GM23338 (cell line): ENCODE measurements at places on chromosomes 3 and 15.

DNA sequence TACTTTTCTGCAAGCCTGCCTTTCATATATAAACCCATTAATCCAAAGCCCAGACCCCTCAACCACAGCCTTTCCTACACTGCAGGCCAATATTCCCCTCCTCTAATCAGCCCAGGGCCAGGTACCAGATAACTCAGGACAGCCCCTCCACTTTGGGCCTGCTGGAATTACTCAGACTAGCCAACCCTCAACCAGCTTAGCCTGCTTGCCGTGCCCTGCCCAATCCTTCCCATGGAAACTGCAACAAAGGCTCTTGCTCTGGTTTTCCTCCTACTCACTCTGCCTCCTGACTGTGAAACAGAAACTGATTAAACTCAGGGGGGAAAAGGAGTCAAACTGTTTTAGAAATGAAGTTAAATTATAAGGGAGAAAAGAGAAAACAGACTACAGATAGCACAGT lies 248.1 kb downstream of the KLF13 start:
- H3K27ac ChIP-seq: 0 out of 2 replicates have a peak overlapping the region, but pooled peaks have one; percentile 5
- peak; percentile 19 for DNase-seq
- H3K27me3 ChIP-seq: no peaks in the 10 kb centered on the region
- no peaks in the 10 kb centered on the region for H3K36me3 ChIP-seq
- peaks cover 32% of the 10 kb centered on the region for H3K4me1 ChIP-seq

DNA sequence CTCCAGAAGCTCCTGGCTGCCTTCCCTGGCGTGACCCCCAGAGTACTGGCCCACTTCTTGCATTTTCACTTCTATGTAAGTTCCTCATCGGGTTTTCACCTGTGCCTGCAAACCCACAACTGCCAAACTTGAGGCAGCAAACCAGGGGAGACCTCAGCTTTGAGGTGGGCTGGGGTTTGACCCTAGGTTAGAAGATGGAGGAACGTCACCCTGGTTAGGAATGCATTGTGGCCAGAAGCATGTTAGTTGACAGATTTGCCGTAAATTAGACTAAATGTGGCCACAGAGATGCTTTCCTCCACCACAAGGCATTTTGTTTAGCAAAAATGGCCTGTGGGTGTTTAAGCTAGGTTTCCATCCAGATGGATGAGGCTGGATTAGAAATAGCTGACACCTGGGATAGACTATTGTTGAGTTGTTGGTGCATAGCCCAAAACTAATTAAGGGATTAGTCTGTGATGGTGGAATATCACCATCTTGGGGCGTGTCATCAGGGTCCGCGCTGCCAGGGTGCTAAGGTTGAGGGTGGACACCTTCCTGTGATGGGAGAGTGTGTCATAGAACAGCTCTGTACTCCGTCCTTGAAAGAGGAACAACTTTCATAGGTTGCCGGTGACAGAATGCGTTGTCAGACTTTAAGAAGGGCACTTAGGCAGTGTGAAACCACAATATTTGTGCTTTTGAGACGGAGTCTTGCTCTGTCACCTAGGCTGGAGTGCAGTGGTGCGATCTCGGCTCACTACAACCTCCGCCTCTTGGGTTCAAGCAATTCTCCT lies 3.6 kb downstream of the NISCH start:
- no peak for DNase-seq
- H3K27ac ChIP-seq: no peak overlapping the region

GRCh38 chr3:192212335-192212734 lies 515.0 kb downstream of the FGF12 start:
- H3K4me3 ChIP-seq: no peak overlapping the region
- H3K4me1 ChIP-seq: peaks cover 19% of the 10 kb centered on the region
- H3K27me3 ChIP-seq: no peaks in the 10 kb centered on the region
- no peak overlapping the region for H3K27ac ChIP-seq

GRCh38 chr3:29614954-29615353 lies 334.1 kb downstream of the RBMS3 start:
- no peak for DNase-seq
- H3K27me3 ChIP-seq: no peaks in the 10 kb centered on the region
- no peak overlapping the region for H3K4me3 ChIP-seq
- H3K27ac ChIP-seq: no peak overlapping the region
- no peaks in the 10 kb centered on the region for H3K36me3 ChIP-seq

DNA sequence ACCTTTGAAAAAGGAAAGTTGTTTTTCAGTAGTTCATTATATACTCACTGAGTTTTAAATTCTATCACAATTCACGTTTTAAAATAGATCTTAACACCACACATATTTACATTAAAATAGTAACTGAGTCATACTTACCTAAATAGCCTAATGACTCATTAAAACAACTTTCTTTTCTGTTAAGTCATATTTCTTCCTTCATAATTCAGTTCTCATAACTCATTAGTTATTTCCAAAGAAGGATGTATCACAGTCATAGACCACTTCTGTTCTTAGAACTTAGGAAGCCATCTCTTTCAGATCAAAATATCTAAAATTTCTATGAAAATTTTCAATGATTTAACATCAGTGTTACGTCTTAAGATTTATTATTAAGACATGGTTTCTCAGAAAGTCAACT lies 885.9 kb downstream of the FHIT start:
- DNase-seq: no peak
- no peaks in the 10 kb centered on the region for H3K27me3 ChIP-seq
- no peak overlapping the region for H3K4me3 ChIP-seq
- H3K27ac ChIP-seq: no peak overlapping the region

GRCh38 chr3:12553921-12554391 lies 2.9 kb upstream of the MKRN2 start:
- H3K4me1 ChIP-seq: peaks cover 13% of the 10 kb centered on the region
- peaks cover 17% of the 10 kb centered on the region for H3K27me3 ChIP-seq
- H3K27ac ChIP-seq: no peak overlapping the region; the same call in 1 of the 2 replicates
- no peaks in the 10 kb centered on the region for H3K36me3 ChIP-seq
- peak overlapping the region; percentile 64 for H3K4me3 ChIP-seq

GRCh38 chr3:194009019-194009418 lies 126.9 kb upstream of the HES1 start:
- DNase-seq: peak; percentile 22
- peaks cover 7% of the 10 kb centered on the region for H3K27me3 ChIP-seq
- H3K36me3 ChIP-seq: no peaks in the 10 kb centered on the region
- no peak overlapping the region for H3K27ac ChIP-seq

DNA sequence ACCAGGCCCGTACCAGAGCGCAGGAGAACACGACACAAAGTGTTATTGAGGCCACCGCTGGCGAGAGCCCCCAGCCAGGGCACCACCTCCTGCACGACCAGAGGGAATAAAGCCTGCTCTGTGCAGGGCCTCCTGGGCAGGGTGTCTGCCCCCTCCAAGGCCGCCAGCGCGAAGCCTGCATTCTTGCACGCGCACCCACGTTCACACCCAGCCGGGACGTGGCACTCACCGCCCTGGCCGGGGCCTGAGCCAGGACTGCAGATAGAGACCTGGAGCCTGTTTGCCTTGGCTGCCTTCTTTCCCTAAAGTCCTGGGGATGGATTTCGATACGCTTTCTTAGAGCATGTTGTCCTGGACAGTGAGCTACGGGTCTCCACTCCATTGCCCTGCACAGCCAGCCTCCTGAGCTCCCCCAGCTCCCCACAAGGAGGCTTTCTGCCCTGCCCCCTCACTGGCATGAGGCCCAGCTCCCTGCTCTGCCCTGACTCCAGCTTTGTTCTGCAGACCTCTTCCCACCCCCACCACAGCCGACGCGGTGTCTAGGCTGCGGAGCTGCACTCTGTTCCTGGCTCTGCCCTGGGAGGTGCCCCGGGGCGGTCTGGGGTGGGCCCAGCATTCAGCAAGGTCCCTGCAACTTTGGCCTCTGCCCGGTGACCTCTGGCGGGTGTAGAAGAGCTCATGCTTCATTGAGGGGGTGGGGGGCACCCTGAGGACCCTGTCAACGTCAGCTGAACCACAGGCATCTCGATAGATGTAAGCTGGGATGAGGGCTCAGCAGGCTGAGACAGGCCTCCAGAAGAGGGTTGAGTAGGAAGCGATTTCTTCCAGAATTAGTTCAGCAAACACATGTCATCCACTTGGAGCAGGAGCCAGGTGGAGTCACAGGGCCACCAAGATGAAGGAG lies 145.0 kb downstream of the LRRK1 start:
- no peak overlapping the region for H3K27ac ChIP-seq
- peaks cover 9% of the 10 kb centered on the region; the same call in 1 of the 2 replicates for H3K36me3 ChIP-seq
- H3K27me3 ChIP-seq: no peaks in the 10 kb centered on the region
- no peak overlapping the region for H3K4me3 ChIP-seq

GRCh38 chr3:23762759-23763477 lies 42.8 kb upstream of the UBE2E1 start:
- H3K4me3 ChIP-seq: no peak overlapping the region
- H3K36me3 ChIP-seq: no peaks in the 10 kb centered on the region
- H3K27me3 ChIP-seq: no peaks in the 10 kb centered on the region
- H3K4me1 ChIP-seq: peaks cover 57% of the 10 kb centered on the region
- H3K27ac ChIP-seq: no peak overlapping the region

GRCh38 chr3:73094129-73094528 lies 32.7 kb downstream of the EBLN2 start:
- no peak overlapping the region for H3K27ac ChIP-seq
- peaks cover 13% of the 10 kb centered on the region for H3K4me1 ChIP-seq
- no peaks in the 10 kb centered on the region for H3K36me3 ChIP-seq
- no peaks in the 10 kb centered on the region for H3K27me3 ChIP-seq
- H3K4me3 ChIP-seq: no peak overlapping the region

DNA sequence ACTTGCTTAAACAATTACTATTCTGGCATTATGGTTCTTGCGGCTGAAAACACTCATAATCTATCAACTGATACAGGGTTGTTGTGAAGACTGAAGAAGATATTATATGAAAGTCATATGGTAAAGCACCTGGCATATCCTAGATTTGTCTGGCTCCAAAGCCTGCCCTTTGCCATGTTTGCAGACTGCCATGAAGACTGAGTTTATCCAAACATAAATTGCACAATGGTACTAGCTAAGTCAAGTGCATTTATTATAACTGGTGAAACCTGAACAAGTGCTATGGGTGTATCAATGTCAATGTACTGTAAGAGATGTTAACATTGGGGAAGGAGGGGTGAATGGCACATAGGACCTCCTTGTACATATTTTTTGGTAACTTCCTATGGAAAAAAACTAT lies 87.4 kb upstream of the MEX3B start:
- no peak overlapping the region for H3K4me3 ChIP-seq
- no peak overlapping the region for H3K27ac ChIP-seq
- H3K27me3 ChIP-seq: no peaks in the 10 kb centered on the region

- H3K27me3 ChIP-seq: no peaks in the 10 kb centered on the region
- H3K36me3 ChIP-seq: no peaks in the 10 kb centered on the region
- H3K27ac ChIP-seq: no peak overlapping the region
- H3K4me3 ChIP-seq: no peak overlapping the region
Observed at GRCh38 chr3:105774444-105775180, 94.2 kb downstream of the CBLB start.

- no peaks in the 10 kb centered on the region for H3K27me3 ChIP-seq
- H3K36me3 ChIP-seq: no peaks in the 10 kb centered on the region
- DNase-seq: peak; percentile 50
- H3K4me3 ChIP-seq: no peak overlapping the region
Observed at GRCh38 chr3:44120721-44121582, 120.7 kb upstream of the TOPAZ1 start.

GRCh38 chr15:40392986-40393948 lies 10.7 kb downstream of the KNSTRN start:
- H3K4me1 ChIP-seq: no peaks in the 10 kb centered on the region
- H3K27me3 ChIP-seq: no peaks in the 10 kb centered on the region
- no peak for DNase-seq
- peaks cover 60% of the 10 kb centered on the region for H3K36me3 ChIP-seq
- H3K4me3 ChIP-seq: no peak overlapping the region

DNA sequence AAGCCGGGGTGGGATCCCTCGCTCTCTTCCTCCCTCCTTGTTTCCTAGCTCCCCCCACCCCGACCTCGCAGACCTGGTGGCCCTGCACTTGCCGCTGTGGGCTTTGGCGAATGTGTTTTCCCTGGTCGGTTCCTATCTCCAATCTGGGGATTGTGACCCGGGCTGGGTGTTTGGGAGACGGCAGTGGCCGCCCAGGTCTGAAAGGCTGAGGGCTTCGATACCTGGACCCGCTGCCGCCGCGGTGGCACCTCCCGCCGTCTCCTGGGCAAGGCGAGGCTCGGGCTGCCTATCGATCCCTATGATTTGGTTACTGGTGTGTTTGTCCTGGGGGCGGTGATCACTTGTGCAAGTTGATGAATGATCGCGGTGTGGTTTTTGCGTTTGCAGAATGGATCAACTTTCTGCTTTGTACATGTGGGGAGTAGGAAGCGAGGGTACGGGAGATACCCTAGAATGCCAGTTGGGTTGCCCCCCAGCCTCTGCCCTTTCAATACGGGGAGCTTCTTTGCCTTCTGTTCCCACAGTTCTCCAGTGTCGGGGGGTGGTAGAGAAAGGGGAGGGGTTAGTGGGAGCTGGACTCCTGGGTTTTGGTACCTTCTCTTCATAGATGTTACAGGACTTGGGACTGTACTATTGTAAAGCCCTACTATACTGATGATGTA lies 3.0 kb downstream of the BBX start:
- DNase-seq: peak; percentile 52
- H3K36me3 ChIP-seq: peaks cover 4% of the 10 kb centered on the region; the same call in 1 of the 2 replicates
- H3K4me3 ChIP-seq: peak overlapping the region; percentile 92
- H3K27me3 ChIP-seq: peaks cover 16% of the 10 kb centered on the region
- H3K27ac ChIP-seq: no peak overlapping the region

GRCh38 chr3:147038481-147038880 lies 367.9 kb downstream of the ZIC4 start:
- H3K4me3 ChIP-seq: no peak overlapping the region
- DNase-seq: no peak
- no peaks in the 10 kb centered on the region for H3K36me3 ChIP-seq
- no peaks in the 10 kb centered on the region for H3K4me1 ChIP-seq

- no peaks in the 10 kb centered on the region for H3K27me3 ChIP-seq
- no peak overlapping the region for H3K27ac ChIP-seq
- no peaks in the 10 kb centered on the region for H3K36me3 ChIP-seq
- no peaks in the 10 kb centered on the region for H3K4me1 ChIP-seq
Observed at GRCh38 chr3:103127737-103128136, 692.9 kb downstream of the ZPLD1 start.

GRCh38 chr3:65729555-65729954 lies 309.2 kb downstream of the MAGI1 start:
- H3K4me3 ChIP-seq: no peak overlapping the region
- H3K27ac ChIP-seq: 0 out of 2 replicates have a peak overlapping the region, but pooled peaks have one; percentile 20
- no peaks in the 10 kb centered on the region for H3K27me3 ChIP-seq
- H3K4me1 ChIP-seq: peaks cover 28% of the 10 kb centered on the region
- no peak for DNase-seq
- no peaks in the 10 kb centered on the region for H3K36me3 ChIP-seq

DNA sequence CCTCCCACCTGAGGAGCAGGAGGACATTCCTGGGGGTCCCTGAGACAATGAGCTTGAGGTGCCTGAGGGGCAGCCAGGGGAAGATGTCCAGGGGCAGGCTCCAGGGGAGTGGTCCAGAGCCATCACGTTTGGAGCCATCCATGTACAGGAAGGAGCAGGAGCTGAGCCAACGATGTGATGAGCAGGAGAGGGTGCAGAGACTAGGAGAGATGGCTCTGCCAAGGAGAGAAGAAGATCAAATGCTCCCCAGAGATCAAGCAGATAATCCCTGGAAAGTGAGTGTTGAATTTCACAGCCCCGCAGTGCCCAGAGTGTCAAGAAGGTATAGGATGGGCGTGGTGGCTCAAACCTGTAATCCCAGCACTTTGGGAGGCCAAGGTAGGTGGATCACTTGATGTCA lies 97.8 kb upstream of the HERC1 start:
- no peak overlapping the region for H3K4me3 ChIP-seq
- H3K27ac ChIP-seq: no peak overlapping the region
- DNase-seq: no peak
- no peaks in the 10 kb centered on the region for H3K4me1 ChIP-seq
- H3K36me3 ChIP-seq: no peaks in the 10 kb centered on the region

GRCh38 chr3:134464064-134464688 lies 21.6 kb downstream of the ANAPC13 start:
- H3K36me3 ChIP-seq: no peaks in the 10 kb centered on the region
- peaks cover 31% of the 10 kb centered on the region for H3K4me1 ChIP-seq
- peak overlapping the region; percentile 86 for H3K27ac ChIP-seq
- H3K4me3 ChIP-seq: peak overlapping the region; percentile 25
- DNase-seq: peak; percentile 97
